ENCODE measurements at places on chromosomes 12 and 14.

DNA sequence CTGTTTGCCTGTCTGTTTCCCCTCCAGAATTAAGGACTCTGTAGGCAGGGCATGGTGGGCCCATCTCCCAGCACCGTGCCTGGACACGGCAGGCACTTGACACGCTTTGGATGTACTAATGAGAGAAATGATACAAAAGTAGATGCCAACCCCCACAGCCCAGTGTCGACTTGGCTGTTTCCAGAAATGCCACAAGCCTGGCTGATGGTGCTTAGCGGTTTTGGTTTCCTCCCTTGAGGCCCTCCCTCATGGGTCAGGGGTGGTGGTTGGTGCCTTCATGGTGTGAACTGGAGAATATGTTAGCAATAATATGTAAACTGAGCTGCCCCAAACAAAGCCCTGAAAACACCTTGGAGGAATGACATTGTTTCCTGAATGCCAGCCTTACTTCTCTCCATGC lies 55.5 kb upstream of the ESRRB start:
- H3K27me3 ChIP-seq: no peaks in the 10 kb centered on the region
- H3K4me1 ChIP-seq: no peaks in the 10 kb centered on the region
- H3K36me3 ChIP-seq: no peaks in the 10 kb centered on the region
- H3K4me3 ChIP-seq: no peak overlapping the region
- DNase-seq: no peak
- no peak overlapping the region for H3K27ac ChIP-seq

DNA sequence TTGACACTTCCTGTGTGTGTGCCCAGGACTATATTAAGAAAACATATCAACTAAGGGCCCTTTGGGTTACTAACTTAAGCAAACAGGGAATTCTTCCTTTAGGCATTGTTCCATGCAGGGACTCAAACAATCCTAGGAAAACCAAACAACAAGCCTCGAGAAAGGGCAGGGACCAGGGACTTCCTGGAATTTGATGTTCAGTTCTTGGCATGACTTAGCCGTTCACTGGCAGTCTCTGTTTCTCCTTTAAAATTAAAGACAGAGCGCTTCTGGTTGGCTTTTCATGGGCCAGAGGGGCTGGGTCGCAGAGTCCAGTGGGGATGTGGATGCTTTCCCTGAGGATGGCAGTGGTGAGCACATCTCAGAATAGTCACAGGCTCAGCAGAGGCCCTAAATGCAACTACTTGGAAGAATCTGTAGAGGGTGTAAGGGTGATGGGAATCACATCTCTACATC lies 35.2 kb downstream of the RNFT2 start:
- DNase-seq: no peak
- H3K27me3 ChIP-seq: no peaks in the 10 kb centered on the region
- H3K27ac ChIP-seq: no peak overlapping the region
- H3K4me3 ChIP-seq: no peak overlapping the region
- H3K4me1 ChIP-seq: no peaks in the 10 kb centered on the region

DNA sequence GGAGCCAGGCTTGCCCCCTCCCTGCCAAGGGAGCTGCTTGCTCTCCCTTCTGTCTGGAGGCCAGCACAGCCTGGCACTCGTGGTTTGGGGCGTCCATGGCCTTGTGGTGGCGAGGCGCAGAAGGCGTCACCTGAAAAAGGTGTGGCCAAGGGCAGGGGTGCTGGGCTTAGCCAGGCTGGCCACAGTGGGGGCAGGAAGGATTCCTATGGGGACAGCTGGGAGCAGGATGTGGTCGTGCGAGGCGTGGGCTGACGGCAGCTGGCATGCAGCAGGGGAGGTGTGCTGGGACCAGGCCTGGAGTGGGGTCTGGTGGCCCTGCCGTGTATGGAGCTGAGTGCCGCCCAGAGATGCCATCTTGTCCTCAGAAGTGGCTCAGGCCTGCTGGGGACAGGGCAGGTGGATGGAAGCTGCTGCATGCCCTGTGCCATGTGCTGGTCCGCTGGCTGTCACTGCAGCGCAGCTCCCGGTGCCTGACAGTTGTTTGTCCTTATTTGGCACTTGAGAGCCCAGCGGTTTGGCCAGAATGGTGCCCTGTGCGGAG lies 30.0 kb downstream of the SH2B3 start:
- H3K4me3 ChIP-seq: no peak overlapping the region
- H3K4me1 ChIP-seq: peaks cover 100% of the 10 kb centered on the region
- no peaks in the 10 kb centered on the region for H3K36me3 ChIP-seq
- DNase-seq: no peak
- H3K27me3 ChIP-seq: no peaks in the 10 kb centered on the region
- H3K27ac ChIP-seq: peak overlapping the region; percentile 94

DNA sequence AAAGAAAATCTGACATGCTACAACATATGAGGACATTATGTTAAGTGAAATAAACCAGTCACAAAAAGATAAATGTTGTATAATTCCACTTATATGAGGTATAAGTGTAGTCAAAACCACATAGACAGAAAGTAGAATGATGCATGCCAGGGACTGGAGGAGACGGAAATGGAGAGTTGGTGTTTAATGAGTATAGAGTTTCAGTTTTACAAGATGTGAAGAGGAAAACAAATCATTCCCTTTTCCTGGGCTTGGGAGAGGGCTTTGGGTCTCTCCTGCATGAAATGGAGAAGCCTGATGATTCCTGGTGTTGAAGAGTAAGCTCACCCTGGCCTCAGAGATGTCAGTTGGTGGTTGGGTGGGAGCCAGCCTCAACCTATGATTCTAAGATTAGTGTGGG lies 158.4 kb upstream of the PLXNC1 start:
- H3K36me3 ChIP-seq: no peaks in the 10 kb centered on the region
- H3K27me3 ChIP-seq: no peaks in the 10 kb centered on the region
- no peak overlapping the region for H3K27ac ChIP-seq
- peaks cover 16% of the 10 kb centered on the region for H3K4me1 ChIP-seq
- no peak overlapping the region for H3K4me3 ChIP-seq
- DNase-seq: no peak

DNA sequence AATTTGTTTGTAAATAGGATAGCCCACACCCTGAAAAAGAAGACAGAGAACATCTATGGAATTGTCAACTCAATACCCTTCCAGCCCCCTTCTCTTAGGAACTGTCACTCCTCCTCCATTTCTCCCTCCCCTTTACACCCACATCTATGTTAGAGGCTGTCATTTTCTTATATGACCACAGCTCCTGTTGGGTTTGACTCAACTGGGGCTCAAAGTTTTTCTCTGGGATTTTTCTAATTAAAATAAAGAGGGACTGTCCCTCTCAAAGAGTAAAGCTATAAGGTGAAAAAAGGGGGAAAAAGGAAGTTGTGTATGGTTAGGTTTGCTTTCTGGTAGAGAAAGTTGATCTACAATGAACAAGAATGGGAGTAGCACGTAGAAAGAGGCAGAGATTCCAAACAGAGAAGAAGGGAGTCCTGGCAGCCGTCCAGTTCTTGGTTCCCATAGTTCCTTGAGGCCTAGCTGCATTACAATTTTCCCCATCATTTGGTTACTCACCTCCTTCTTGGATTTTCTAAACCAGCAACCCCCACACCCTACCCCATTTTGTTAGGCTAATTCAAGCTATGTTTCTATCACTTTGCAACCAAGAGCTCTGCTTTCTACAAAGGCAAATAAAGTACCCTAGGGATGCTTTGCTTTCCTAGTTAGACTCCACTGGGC lies 44.3 kb upstream of the STK38L start:
- no peak overlapping the region for H3K4me3 ChIP-seq
- no peaks in the 10 kb centered on the region for H3K27me3 ChIP-seq
- no peak for DNase-seq
- H3K4me1 ChIP-seq: peaks cover 22% of the 10 kb centered on the region
- H3K36me3 ChIP-seq: no peaks in the 10 kb centered on the region

DNA sequence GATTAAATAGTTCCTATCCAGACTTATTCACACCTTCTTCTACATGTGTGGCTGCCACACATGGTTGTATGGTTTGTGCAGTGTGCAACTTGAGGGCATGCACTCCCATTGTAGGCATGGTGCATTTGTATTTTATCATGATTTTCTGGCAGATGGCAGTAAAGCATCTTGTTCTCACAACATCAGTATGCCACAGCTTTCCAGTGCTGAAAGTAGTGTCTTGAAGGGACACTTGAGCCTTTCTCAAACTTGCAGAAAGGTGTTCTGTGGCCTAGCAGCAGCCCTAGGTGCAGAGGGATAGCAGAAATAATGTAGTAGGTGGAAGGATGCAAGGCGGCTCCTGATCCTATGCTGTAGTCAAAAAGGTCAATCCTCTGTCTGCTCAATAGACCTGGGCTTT lies 72.9 kb downstream of the LMNTD1 start:
- no peaks in the 10 kb centered on the region for H3K4me1 ChIP-seq
- H3K36me3 ChIP-seq: no peaks in the 10 kb centered on the region
- no peak overlapping the region for H3K27ac ChIP-seq
- DNase-seq: no peak
- H3K4me3 ChIP-seq: no peak overlapping the region

DNA sequence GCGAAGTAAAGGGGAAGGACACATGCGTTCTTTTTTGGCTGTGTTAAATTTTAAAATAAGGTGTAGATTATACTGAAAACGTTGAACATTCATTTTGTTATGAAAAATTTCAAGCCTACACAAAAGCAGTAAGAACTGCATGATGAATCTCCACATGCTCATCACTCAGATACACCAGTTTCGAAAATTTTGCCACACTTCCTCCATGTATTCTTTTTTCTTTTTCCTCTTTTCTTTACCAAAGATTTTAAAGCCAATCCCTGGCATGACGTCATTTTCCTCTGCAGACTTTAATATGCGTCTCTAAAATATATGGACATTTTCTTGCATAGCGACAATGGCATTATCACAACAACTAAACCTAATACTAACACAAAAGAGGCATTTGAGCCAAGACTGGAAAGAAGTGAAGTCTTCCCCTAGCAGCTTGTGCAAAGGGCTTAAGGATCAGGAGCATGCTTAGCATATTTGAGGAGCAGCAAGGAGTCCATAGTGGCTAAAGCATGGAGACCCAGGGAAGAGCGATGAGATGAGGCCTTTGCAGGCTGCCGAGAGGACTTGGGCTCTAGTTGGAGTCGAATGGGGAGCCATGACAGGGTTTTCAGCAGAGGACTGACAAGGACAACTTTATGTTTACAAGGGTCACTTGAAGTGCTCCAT lies 111.9 kb downstream of the ERC1 start:
- H3K4me3 ChIP-seq: no peak overlapping the region
- no peaks in the 10 kb centered on the region for H3K4me1 ChIP-seq
- no peaks in the 10 kb centered on the region for H3K27me3 ChIP-seq
- DNase-seq: no peak
- no peak overlapping the region for H3K27ac ChIP-seq

GRCh38 chr14:59918824-59919569 lies 947 bp upstream of the LRRC9 start:
- peaks cover 7% of the 10 kb centered on the region for H3K27me3 ChIP-seq
- H3K4me3 ChIP-seq: peak overlapping the region; percentile 49
- H3K36me3 ChIP-seq: no peaks in the 10 kb centered on the region

DNA sequence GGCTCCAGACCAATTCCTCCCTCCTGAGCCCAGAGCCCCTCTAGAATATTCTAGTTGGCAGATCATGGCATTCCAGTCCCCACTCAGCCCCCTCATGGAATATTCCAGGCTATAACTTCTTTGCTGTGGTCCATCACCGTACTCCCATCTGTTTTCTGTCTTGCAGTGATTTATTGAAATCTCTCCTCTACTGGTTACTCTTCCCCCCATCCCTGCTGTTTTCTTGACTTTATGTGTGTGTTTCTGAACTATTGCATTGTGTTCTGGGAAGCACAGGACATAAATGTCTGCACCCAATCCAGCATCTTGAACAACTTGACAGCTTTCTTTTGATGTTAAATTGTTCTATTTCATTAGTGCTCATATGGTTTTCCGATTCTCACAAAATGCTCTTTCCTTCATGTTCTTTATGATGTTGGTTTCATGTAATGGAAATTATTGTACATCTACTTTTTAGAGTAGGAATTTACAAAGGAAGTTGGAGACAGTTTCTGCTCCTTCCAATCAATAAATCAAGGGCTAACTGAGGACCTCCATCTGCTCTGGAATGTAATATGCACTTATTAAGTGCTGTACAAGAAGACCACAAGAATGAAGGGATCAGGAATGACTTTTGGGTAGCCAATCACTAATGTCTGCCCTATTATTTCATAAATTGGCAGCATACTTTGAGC lies 26.3 kb downstream of the PDE6H start:
- H3K36me3 ChIP-seq: no peaks in the 10 kb centered on the region
- H3K4me1 ChIP-seq: peaks cover 14% of the 10 kb centered on the region
- H3K27ac ChIP-seq: no peak overlapping the region
- H3K4me3 ChIP-seq: no peak overlapping the region

- no peaks in the 10 kb centered on the region for H3K27me3 ChIP-seq
- H3K36me3 ChIP-seq: no peaks in the 10 kb centered on the region
- peak overlapping the region; percentile 52 for H3K4me3 ChIP-seq
These were observed 12.5 kb upstream of the INF2 start for GRCh38 chr14:104676694-104677511.

DNA sequence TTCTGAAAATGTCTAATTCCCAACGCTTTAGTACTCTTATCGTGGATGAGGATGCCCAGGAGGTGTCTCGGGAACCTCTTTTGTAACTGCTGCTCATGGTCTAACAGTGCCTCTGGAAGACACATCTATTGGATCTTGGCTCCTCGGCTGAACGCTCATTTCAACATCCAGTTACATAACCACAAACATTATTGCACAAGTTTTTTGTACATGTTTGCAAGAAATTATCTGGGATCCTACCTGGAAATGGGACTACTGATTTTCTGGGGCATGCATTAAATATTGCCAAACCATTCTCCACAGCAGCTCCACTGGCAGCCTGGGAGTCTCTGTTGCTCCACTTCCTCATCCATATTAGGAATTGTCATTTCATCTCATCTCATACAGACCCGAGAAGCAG lies 117.5 kb upstream of the EVL start:
- no peak overlapping the region for H3K27ac ChIP-seq
- H3K27me3 ChIP-seq: peaks cover 7% of the 10 kb centered on the region
- peaks cover 11% of the 10 kb centered on the region for H3K4me1 ChIP-seq
- DNase-seq: no peak

DNA sequence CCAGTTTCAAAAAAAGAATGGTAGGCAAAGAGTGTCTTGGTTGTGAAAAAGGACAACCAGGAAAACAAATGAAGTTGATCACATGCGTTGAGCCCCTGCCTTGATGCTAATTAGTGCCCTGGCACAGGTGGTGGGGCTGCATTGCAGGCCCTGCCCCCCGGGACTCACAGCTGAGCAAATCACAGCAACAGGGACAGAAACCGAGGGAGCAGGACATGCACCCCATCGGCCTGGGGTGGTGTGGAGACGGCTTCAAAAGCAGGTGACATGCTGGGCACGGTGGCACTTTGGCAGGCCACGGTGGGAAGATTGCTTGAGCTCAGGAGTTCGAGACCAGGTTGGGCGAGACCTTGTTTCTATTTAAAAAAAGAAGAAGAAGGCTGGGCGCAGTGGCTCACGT lies 1.1 kb upstream of the PAPLN start:
- DNase-seq: no peak
- H3K36me3 ChIP-seq: no peaks in the 10 kb centered on the region
- no peak overlapping the region for H3K27ac ChIP-seq
- H3K4me1 ChIP-seq: peaks cover 25% of the 10 kb centered on the region
- H3K4me3 ChIP-seq: no peak overlapping the region

DNA sequence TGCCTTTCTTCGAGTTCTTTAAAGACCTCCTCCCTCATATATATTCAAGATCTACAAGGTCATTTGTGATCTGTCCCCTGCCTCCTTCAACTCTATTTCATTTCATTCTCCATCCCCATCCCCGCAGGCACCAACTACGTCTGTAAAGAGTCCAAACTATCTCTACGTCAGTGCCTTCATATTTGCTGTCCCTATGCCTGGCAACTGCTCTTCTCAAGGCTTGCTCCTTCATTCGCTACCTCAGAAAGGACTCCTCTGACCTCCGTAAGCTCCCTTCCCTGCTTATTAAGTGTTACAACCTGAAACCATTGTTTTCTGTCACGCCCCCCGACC lies 650 bp downstream of the LLPH start:
- H3K36me3 ChIP-seq: peaks cover 37% of the 10 kb centered on the region
- peak overlapping the region; percentile 85 for H3K27ac ChIP-seq
- peak overlapping the region; percentile 86 for H3K4me3 ChIP-seq

Measured in heart left ventricle (tissue), 16 donors.